ENCODE measurements at places on chromosomes 6 and 20.

DNA sequence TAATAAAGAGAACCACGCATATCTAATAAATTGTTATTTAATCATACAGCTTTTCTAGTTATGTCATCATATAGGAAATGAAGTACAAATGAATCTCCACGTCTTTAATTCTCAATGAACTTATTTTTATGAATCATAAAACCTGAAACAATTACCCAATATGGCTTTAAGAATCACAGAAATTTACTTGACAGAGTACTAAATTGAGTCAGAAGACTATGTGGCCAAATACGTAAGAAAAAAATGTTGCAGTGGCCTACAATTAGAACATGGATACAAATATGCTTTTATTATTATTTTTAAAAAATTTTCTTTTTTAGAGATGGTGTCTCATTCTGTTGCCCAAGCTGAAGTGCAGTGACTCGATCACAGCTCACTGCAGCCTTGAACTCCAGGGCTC lies 584.7 kb upstream of the SLC35B3 start:
- DNase-seq, result no peak

DNA sequence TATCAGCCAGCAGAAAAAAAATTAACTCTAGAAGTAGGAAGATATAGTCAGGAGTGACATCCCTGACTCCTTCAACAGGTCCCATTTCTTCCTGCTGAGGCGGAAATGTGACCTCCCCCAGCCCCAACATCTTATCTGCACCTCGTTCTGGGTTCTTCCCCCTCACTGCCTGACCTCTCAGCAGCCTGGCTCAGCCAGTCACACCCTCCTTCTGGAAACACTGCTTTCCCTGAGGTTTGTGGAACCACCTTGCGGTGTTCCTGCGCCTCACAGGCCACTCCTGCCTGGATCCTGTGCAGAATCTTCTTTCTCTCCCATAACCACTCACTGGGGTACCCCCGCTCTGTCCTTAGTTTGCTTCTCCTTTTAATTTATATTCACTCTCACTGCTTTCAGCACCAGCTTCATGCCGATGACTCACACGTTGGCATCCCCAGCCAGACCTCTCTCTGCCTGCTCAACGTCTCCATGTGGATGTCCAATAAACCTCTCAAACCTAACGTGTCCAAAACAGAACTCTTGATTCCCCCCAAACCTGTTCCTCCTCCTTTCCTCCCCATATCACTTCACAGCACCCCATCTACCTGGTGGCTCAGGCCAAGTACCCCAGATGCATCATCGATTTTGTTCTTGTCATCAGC lies 222.8 kb upstream of the PLN start:
- DNase-seq, result no peak

DNA sequence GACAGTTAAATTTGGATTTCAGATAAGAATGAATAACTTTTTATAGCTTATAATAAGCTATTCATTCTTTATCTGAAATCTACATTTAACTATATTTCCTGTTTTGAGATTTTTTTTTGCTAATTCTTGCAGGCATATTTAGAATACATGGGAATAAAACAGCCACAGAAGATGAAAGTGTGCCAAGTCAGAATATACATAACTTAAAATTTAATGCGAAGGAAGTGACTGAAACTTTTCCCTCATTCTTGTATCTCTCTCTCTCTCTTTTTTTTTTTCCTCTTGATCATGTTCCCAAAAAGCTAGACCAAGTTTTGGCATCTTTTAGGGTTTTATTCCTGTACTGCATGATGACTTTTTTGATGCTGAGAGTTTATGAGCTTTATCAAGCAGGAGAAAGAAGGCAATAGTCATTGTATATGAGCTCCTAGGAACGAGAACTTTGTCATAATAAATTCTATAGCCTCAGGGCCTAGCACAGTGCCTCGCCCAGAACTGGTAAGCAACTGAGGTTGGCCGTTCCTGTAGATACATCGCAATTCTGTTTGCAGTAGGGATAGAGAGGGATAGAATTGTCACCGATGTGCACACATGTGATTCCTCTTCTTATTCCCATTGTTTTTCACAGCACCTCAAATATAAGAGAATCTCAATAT lies 205.2 kb downstream of the MYLK4 start:
- no peak for DNase-seq

- DNase-seq, result no peak
Measured at GRCh38 chr20:39302312-39302711, 340.2 kb downstream of the DHX35 start.

DNA sequence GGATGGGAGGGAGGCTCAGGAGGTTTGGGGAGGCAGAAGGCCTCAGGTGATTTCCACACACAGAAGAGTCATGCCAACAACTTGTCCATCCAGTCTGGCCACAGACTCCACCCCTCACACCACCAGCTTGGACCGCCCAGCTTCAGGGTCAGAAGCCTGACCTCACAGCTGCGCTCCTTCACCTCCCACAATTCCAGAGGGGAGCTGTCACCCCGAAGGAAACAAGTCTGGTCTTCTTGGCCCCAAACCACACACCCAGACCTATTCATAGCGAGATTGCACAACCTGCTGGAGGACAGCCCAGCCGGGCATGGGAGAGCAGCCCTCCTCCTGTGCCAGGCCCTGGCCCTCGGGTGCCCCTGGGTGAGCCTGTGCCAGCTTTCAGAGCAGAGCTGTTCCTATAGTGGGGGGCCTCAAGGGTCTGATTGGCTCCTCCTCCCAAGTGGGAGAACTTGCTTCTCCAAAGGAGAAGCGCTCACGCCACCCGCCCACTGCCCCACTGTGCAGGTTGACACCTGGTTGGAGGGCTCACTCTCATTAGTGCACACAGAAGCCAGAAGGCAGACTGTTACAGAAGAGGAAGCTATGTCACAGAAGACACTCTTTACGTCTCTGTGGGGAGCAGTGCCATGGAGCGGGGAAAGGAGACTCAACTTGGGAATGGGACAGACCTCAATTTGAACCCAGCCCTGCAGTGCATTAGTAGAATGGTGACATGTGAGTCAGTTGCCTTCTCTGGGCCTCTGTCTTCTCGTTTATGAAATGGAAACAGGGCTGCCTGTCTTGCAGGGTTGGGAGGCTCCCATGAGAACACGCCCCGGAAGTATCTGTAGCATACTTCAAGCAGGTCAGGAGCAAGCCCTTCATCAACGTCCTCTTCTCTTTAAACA lies 128.8 kb downstream of the FOXO3 start:
- DNase-seq, result no peak

DNA sequence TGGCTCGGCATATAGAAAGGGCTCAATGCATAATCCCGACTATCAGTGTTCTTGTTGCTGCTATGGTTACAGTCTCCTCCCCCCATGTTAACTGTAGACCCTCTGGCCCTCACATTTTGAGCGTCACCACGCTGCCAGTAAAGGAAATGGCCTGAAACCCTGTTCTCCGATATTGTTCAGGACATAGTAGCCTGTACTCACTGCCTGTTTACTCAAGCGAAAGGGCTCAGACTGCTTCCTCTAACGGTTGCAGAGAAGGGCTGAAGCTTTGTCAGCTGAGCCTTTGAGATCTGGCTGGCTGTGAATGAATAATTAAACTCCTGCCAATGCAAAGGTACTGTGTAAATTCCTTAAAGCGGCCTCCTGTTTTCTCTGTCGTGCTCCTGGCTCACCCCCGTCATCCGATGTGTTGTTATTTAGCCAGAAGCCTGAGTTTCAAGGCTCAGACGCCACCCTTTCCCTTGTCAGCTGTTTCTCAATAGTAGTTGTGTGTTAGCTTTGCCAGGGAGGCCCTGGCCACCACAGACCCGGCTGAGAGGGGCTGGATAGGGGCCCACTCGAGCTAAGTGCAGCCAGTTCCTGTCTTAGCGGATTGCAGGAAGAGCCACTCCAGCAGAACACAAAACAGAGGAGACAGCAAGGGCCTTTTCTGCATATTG lies 31.2 kb upstream of the RALGAPA2 start:
- no peak for DNase-seq

- DNase-seq, result no peak
Measured at GRCh38 chr20:58286729-58287128, 22.8 kb upstream of the RAB22A start.

DNA sequence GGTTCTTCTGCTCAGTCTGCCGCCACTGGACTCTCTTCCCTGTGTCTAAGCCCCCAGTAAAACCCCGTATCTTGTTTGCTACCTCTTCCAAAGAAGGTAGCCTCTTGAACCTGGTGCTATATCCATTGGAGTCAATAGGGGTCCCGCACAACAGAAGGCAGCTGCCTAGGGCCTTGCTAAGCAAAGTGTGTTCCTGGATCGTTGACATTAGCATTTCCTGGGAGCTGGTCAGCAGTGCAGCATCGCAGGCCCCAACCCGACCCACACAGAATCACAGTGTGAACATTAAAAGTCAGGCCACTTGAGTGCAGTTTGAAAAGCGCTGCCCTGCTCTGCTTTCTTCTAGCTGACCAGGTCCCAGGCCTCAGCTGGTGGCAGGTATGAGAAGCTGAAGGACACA lies 2.9 kb downstream of the ADA start:
- no peak for DNase-seq

DNA sequence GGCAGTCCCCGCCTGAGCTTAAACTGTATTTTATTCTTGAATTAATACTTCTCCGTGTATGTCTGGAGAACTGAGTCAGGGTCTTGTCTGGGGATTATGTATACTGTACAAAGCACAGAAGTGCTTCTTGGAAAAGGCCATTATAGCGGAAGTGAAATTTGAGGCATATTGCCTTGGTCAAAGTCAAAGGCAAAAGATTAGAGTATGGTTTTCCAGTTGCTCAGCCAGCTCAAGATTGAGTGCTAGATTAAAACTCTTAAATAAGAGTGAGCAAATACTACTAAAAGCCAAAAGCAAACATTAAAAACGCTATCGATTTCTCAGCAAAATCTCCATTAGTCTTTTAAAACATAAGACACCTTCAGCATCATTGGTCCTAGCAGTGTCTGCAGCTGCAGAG lies 207.7 kb upstream of the MAN1A1 start:
- no peak for DNase-seq

DNA sequence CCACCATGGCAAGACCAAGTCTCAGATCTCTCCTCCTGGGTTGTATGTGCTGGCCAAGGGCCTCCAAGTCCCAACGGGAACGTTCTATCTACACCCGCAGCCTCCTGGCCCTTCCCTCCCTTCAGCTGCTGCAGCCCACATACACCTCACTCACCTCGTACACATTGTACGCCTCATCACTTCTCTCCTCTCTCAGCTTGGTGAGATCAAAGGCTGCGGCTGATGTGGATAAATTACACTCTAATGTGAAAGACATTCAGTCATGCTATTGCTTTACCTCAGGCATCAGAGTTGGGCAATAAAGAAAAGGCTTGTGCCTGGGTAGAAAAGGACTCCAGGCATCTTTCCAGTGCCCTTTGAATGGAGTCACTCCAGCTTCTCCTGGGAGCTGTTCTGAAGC lies 135.3 kb upstream of the FOXQ1 start:
- no peak for DNase-seq

GRCh38 chr6:35079311-35080000 lies 61.7 kb downstream of the TCP11 start:
- DNase-seq, result no peak

DNA sequence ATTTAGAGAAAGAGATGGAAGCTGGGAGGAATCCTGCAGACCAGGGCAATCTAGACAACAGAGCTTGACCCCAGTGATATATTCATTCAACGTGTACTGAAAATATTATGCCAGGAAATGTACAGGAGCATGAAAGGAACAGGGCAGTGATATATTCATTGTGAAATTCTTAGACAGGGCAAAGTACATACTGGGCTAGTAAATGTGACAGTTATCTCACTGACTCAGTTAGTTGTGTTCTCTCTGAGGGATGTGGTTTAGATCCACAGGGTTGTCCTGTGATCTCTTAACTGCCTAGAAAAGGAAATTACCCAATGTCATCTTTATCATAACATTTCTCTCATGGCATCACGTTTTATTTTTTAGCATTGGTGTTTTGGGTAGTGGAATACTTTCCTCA lies 891.3 kb downstream of the EYS start:
- no peak for DNase-seq

DNA sequence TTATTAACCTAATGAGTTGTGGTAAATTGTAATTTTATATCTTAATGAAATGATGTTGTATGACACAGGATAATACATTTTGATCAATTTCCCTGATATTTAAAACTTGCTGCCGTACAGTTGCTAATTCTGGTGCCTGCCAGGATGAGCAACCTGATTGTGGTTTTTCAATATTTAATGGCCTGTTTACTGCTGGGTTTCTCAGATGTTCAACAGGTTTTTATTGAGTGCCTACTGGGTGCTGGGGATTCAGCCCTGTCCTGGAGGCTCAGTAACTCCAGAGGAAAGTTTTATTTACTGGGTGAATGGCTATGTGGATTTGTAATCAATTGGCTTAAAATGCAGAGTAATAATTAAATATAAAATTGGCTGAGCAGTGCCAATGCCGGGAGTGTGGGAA lies 8.0 kb downstream of the TOX2 start:
- DNase-seq, result no peak

DNA sequence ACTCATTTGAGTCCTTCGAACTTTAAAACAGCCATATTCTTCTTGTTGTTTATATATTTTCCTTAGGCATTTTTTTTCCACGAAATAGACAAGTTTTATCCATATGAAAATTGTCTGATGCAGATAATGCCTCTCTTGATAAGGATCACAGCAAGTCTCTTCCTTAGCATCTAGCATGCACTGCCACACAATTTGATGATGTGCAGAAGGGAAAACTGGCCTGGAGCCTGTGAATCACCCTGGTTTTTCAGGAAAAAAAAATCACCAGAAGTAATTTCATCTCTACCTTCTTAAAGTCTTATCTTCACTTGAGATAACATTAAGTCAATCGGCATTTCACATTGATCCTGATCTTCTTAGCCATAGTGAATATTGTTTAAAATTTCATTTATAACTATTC lies 199.8 kb downstream of the TENT5A start:
- DNase-seq, result no peak

- DNase-seq, result no peak
Measured at GRCh38 chr6:101722991-101723579, 329.6 kb downstream of the GRIK2 start.

GRCh38 chr6:63452125-63452524 lies 120.2 kb upstream of the LOC128125822 start:
- DNase-seq, result no peak

DNA sequence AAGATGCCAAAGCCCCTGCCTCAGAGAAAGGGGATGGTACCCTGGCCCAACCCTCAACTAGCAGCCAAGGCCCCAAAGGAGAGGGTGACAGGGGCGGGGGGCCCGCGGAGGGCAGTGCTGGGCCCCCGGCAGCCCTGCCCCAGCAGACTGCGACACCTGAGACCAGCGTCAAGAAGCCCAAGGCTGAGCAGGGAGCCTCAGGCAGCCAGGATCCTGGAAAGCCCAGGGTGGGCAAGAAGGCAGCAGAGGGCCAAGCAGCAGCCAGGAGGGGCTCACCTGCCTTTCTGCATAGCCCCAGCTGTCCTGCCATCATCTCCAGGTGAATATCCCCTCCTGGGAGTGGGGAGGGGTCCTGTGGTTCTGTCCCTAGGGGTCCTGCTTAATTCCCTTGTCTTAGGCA lies 1.1 kb downstream of the MYLK2 start:
- no peak for DNase-seq

GRCh38 chr6:162684961-162685360 lies 42.6 kb downstream of the PRKN start:
- DNase-seq, result no peak

- no peak for DNase-seq
Measured at GRCh38 chr6:147684906-147685305, 176.4 kb downstream of the SAMD5 start.

All from stimulated activated naive CD8-positive, alpha-beta T cell treated with anti-CD3 and anti-CD28 coated beads, Interleukin-15, Interleukin-2, amounts not matched to agents 100 U/mL and 50 U/mL, for 24 hours (primary cell).